ENCODE measurements at places on chromosomes 3 and 15.
A peak's percentile ranks its signal among the peaks of the same experiment; 100 is the strongest.

- DNase-seq = no peak
These were observed 2.1 kb downstream of the RPP25 start for GRCh38 chr15:74954515-74954914.

DNA sequence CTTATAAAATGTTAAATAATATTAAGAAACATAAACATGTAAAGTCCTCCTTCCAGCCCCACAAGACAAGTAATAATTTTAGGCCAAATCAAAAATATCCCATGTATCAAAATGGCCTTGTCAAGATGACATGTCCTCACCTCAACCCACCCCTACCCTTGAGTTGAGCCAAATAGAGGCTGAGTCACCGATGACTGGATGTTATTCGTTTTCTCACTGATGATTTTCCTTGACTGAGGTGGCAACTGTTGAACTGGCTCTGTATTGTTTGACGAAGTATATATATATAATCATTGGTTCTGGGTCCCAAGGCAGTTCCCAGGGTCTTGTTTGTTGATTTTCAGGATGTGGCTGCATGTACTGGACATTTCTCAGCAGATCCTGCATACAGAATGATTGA lies 75.3 kb downstream of the TMEM108 start:
- DNase-seq = no peak

GRCh38 chr3:184542577-184542976 lies 19.0 kb upstream of the EPHB3 start:
- DNase-seq = no peak

DNA sequence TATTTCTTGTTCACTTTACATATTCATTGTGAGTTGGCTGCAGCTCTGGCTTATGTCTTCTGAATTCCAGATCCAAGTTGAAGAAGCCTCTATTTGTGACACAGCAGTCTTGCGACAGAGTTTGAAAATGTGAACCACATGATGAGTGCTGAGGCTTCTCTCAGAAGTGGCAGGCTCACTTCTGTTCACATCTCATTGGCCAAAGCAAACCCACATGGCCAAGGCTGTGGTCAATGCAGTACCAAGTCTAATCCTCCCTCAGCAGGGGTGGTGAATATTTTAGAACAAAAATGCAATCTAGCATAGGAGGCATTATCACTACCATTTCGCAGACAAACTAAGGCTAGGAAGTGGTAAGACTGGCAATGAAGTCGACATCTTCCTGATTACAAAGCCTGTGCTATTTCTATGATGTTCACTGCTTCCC lies 45.2 kb downstream of the CDCP1 start:
- no peak for DNase-seq

- DNase-seq = no peak
These were observed 17.8 kb upstream of the LRIG1 start for GRCh38 chr3:66518644-66519043.

DNA sequence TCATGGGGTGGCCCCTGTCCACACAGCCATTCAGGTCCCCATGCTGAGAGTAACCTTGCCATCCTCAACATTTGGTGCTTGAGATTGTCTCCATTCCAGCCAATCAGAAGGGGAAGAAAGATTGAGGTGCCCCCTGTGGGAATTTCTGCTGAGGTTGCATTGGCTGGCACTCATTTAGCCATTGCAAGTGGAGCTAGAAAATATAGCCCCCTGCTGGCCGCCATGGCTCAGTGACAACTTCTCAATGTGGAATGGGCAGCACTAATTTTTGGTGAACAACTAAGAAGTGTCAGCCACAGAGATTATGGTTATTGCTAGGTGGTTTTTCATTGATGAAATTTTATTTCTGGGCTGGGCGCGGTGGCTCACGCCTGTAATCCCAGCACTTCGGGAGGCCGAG lies 22.0 kb downstream of the COL6A6 start:
- peak; percentile 12 for DNase-seq

- no peak for DNase-seq
These were observed 6.5 kb downstream of the DAG1 start for GRCh38 chr3:49476563-49476962.

Data from activated CD4-positive, alpha-beta T cell treated with anti-CD3 and anti-CD28 coated beads, Interleukin-2, amount 50 U/mL, for 4 hours (primary cell).